Stimulated activated CD8-positive, alpha-beta memory T cell treated with anti-CD3 and anti-CD28 coated beads, Interleukin-15, amount 100 ng/mL, for 4 hours (primary cell): ENCODE measurements at places on chromosomes 6 and 20.

GRCh38 chr6:80143419-80143937 lies 37.0 kb downstream of the BCKDHB start:
- DNase-seq, result no peak

DNA sequence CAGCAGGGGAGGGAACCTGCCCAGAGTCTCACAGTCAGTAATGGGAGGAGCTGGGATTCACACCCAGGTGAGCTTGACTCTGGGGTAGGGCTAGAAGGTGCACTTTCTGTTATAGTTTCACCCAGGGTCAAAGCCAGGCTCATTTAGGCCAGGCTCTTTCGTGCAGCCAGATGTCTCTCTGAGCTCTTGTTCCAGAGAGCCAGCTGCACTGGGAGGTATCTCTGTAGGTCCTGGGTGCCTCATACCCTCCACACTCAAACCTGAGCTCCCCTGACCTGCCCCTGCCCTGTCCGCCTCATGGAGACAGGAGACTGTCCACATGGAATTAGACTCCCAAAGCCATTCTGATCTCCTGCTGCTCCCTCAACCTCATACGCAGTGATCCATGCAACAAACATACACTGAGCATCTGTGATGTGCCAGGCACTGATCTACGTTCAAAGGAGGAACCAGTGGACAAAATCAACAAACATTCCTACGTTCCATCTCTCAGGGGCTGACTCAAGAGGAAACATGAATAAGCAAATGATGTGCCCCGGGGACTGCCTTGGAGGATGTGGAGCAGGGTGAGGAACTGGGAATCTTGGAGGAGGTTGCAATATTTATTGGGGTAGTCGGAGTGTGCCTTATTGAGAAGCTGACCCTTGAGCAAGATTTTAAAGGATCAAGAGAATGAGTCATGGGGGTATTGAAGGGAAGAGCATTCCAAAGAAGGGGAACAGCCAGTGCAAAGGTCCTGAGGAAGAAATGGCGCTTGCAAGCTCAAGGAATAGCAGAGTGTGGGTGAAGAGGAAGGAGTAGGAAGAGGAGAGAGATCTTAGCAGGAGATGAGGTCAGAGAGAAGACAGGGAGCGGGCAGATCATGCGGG lies 71.3 kb upstream of the TOX2 start:
- DNase-seq, result no peak

- DNase-seq, result no peak
Measured at GRCh38 chr6:48986845-48987244, 476.2 kb downstream of the MMUT start.

- no peak for DNase-seq
Measured at GRCh38 chr6:125182237-125183008, 28.9 kb downstream of the TPD52L1 start.

- no peak for DNase-seq
Measured at GRCh38 chr20:56793916-56794315, 164.8 kb downstream of the TFAP2C start.

DNA sequence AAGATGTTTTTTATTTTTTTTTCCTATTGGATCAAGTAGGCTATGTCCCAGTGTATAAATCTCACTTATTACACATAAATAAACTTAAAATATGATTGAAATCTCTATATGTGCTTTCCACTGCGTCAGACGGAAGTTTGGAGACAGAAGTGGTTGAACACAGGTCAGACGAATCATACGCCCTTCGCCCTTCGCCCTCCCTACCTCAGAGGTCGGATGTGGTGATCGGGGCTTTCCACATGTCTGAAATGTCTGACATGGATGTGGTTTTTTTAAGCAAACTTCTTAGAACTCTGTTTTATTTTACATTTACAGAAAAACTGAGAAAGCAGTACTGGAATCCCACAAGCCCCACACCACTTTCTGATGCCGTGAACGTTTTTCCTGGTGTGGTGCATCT lies 344.4 kb downstream of the THBS2 start:
- DNase-seq, result no peak

GRCh38 chr6:168126566-168127383 lies 47.8 kb upstream of the FRMD1 start:
- no peak for DNase-seq

DNA sequence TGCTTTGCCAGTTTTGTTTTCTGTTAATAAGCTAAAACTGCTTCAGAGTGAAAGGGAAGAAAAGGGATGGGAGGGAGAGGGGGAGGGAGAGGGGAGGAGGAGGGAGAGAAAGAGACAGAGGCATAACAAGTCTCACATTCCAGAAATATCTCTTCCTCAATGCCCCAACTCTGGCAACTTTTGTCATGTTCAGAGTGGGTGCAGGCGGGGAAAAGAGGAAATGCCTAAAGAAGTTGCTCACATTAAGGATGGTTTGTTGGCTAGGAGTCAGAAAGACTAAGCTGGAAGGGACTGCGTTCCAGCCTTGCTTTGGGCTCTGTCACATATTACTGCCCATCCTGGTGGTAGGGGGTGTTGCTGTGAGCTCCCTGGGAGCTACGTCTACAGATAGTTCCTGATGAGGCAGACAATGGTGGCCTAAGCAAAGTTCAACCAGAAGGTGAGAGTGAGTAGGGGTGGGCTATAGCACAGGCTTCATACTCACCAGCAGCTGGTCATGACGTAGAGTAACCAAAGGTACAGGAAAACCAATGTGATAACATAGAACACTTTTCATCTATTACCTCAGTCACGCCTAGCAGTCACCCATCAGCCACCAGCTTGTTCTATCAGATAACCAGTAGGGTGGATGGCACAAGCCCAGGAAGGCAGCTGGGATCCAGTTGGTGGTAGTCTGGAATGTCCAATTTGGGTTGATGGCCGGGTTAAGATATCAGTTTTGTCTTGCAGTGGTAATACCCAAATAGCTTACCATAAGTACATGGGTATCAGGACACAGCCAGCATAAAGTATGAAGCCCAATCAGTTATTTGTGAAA lies 2.1 kb downstream of the TSPYL4 start:
- no peak for DNase-seq

DNA sequence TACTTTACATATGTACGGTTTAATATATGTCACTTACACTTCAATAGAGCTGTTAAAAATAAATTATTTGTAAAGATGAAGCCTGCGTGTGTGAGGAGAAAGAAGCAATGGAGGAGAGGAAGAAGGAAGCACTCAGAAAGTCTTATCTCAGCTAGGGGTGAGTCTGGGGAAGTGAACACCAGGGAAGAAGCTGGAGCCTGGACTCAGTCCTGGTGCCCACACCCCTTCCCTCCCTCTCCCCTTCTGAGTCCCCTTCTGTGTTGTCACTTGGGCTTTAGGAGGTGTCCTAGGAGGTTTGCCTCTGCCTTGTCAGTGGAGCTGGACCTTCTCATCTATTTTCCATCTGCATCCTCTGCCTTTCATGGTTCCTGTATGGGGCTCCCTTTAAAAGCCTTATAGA lies 1.9 kb downstream of the SIRPB2 start:
- no peak for DNase-seq

DNA sequence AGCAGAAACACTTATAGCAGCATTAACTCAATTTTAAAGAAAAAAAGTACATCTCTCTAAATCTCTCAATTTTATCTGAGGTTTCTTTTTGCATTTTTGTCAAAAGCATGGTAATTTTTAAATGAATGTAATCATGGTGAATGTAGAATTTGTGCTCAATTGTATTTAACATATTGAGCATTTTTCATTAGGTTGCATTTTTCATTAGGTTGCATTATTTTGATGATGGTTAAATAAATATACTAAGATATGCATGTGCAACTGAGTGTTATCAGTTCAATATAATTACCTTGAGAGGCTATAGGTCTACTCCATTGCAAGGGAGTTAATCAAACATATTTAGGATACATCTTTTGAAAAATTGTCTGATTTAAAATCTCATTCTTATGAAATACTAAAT lies 355.1 kb upstream of the SPTLC3 start:
- DNase-seq, result no peak

- DNase-seq, result no peak
Measured at GRCh38 chr6:138818496-138819194, 22.8 kb downstream of the ECT2L start.

- no peak for DNase-seq
Measured at GRCh38 chr6:105587349-105588122, 184.7 kb upstream of the PREP start.

DNA sequence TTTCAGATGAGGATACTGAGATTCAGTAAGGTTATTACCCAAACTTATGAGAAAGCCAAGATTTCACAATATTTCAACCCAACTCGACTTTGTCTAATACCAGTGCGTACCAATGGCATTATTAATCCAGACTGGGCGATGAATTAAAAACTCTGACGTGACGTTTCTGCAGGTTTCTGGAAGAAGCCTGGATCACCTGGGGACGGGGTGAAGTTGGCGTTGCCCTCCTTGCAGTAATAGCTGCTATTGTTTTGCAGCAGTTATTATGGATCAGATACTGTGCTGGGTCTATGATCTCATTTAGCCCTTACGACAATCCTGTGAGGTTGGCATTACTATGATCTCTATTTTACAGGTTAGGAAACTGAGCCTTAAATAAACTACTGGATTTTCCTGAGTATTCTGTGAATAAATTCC lies 569 bp upstream of the CDC5L start:
- no peak for DNase-seq

DNA sequence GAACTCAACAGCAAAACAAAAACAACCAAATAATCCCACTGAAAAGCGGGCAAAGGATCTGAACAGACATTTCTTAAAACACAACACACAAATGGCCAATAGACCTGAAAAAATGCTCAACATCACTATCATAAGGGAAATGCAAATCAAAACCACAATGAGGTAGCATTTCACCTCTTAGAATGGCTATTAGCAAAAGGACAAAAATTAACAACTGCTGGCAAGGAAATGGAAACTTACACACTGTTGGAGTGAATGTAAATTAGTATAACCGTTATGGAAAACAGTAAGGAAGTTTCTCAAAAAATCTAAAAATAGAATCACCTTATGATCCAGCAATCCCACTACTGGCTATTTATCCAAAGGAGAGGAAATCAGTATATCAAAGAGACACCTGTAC lies 20.9 kb downstream of the FAM8A1 start:
- DNase-seq, result no peak

- no peak for DNase-seq
Measured at GRCh38 chr6:97456070-97456469, 173.1 kb upstream of the MMS22L start.

- no peak for DNase-seq
Measured at GRCh38 chr6:138518054-138518453, 18.8 kb upstream of the NHSL1 start.

GRCh38 chr6:29011276-29011734 lies 6.2 kb upstream of the ZNF311 start:
- no peak for DNase-seq

DNA sequence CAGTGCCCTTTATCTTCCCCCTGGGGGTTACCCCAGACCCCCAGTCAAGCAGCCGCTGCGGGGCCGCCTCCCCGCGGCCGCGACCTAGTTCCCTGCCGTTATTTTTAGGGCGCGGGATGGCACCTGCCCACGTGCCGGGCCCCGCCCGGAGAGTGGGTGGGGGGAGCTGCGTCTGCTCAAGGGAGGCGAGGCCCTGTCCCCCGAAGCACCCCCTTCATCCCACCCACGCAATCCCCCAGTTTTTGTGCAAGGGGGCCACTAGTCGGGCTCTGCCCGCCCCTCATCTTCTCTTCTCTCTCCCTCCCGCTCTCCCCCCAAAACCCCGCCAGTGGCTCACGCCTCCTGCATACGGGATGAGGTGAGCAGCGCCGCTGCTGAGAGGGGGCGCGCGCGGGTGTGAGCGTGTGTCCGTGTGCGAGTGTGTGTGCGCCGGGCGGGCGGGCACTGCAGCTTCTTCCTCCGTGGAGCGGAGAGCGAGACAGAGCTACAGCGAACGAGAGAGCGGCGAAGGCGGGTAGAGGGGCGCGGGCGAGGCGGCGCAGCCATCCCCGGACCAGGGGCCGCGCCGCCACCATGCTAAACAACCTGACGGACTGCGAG lies at the start of gene SLC12A5:
Gene SLC12A5 (plus strand): TSS at position 444 of the 600 bp plus-strand sequence. CDS start 130 bp downstream, at position 574.
- DNase-seq, result no peak

DNA sequence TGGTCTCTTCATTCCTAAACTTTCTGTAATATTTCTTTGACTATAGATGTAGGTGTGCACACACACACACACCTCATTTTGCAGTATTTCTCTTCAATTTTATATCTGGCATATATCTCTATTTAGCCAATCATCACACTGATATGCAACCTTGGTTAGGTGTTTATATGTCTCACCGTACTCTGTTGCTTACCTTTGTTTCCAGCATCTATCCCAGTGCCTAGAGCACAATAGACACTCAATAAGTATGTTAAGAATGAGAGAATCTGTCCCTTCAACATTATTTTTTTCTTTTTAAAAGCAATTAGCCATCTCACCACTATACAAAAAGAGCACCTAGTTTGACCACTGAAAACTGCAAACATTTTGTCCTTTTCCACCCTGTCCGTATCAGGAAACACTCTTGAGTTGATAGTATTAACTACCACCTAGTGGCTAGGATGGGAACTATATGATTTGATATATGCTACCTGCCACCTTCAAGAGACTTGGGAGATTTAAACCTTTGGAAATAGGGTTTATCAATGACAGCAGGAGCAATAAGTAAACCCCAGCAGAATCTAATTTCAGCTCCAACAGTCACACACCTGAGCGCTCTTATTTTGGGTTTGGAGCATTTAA lies 48.7 kb upstream of the RSPO3 start:
- DNase-seq, result no peak

GRCh38 chr20:45792317-45793118 lies 764 bp downstream of the DNTTIP1 start:
- no peak for DNase-seq

DNA sequence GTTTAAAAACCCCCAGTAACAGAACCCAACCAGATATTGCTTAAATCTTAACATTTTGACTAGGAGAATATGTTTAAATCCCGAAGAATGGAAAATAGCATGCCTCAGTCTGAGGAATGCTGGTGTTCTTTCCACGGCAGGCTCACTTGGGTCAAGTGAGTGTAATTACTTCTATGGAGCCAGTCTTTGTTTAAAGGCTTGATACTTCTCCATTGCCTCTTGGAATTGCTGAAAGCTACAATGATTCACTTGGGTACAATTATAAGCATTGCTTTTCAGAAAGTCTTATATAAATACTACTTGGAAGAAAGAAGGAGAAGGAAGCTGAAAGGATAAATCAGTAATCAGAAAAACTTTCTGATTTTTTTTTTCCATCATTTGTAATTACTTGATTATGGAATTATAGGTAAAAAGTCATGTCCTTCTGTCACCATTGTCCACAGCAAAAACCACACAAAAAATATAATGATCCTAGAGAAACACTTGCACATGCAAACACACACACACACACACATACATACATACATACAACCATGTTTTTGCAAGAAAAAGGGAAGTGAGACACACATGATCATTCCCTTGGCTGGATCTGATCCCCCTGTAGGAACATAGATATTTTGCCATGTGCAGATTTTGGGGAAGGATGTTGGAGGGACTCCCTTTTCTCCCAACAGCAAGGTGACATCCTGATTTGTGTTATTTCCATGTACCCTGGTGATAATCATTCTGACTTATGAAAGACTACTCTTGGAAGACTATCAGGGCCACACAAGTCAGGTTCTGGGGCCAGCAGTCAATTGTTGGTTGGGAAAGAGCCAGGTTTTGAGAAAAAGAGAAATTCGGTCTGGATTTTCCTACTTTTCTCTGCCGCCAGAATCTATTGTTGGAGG lies 396.0 kb upstream of the BTBD3 start:
- DNase-seq, result no peak

- no peak for DNase-seq
Measured at GRCh38 chr6:40910260-40910893, 128.6 kb downstream of the UNC5CL start.

- no peak for DNase-seq
Measured at GRCh38 chr20:7850775-7851490, 89.3 kb downstream of the HAO1 start.
